ENCODE measurements at places on chromosomes 3 and 15. TPM values are rescaled to one million over a fixed set of nuclear protein-coding genes. Genes with fewer than 3 reads are reported as not detected.

ZNF662 gene
- 0.60 TPM for total RNA-seq

CCDC54 gene
- not detected for total RNA-seq

ACTC1 gene
- 0.08 TPM for total RNA-seq

RBPMS2 gene
- total RNA-seq, result not detected

IL12A gene
- 0.15 TPM for total RNA-seq

TMEM158 gene
- 8.7 TPM for total RNA-seq

BUB1B gene
- 2.9 TPM for total RNA-seq

Measured in smooth muscle cell of the coronary artery (primary cell).